ENCODE measurements at places on chromosomes 1 and 21.

DNA sequence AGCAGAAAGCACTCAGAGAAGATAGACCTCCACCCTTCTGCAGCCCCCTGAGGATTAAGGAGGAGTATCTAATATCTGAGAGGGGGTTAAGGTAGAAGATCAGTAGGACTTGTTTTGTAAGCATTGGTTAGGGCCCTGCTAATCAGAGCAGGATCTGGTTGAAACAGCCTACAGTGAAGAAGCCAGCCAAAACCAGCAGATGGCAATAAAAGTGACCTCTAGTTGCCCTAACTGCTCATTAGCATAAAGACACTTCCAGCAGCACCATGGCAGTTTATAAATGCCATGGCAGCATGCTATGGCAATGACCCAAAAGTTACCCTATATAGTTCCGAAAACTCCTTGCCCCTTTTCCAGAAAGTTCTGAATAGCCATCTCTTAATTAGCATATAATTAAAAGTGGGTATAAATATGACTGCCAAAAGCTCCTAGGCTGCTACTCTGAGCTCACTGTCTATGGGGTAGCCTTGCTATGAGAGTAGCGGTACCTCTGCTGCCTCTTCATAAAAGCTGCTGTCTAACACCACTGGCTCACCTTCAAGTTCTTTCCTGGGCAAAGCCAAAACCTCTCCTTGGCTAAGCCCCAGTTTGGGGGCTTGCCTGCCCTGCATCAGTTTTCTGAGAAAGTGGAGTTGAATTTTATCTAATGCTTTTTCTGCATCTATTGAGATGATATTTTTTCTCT, 254.2 kb downstream of the PAPPA2 start:
- no peak for DNase-seq

DNA sequence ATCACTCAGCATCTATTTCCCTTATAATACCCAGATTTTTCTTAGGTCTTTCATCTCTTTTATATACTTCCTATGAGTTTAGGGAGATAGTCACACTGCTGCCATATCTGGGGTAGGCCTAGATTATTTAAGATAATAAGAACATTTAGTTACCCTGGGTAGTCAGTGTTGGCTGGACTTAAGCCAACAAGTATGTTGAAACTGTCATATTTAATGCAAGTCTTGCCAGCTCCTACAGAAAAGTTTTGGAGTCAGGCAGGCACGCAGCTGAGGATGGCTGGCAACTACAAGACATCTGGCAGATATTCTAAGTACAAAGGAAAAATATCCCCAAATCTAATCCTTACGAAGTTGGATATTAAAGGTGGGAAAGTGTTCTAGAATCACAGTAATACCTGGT, 19.2 kb upstream of the DEPDC1 start:
- no peak for DNase-seq

GRCh38 chr1:185137896-185138545, 18.7 kb downstream of the TRMT1L start:
- DNase-seq: no peak

DNA sequence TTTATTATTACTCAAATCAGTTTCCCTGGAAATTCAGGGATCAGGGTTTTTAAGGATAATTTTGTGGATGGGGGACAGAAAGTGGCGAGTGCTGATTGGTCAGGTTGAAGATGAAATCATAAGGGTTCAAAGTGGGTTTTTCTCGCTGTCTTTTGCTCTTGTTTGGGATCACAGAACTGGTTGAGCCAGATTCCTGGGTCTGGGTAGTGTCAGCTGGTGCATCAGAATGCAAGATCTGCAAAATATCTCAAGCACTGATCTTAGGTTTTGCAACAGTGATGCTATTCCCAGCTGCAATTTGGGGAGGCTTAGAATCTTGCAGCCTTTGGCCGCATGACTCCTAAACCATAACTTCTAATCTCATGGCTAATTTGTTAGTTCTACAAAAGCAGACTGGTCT, 9.3 kb downstream of the CHI3L2 start:
- no peak for DNase-seq

DNA sequence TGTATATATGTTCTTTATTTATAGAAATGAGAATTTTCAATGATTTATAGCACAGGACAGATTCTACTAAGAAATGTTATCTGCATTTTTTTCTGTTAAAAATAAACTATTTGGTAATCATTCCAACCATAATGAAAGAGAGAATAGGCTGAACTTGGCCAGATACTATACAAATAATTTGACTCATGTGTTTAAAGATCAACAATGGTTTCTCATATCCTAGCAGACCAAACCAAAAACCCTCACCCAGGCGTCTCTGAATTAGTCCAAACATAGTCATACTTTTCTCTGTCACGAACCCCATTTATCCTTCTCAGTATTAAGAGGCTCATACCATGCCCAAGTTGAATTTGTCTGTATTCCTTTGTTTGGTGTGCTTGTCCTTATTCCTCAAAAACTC, 40.3 kb downstream of the RPE65 start:
- DNase-seq: no peak

All from stimulated activated naive CD4-positive, alpha-beta T cell treated with Interleukin-2 at 50 U/mL for 16 hours (primary cell).